ENCODE measurements at places on chromosomes 5 and 9. TPM values are rescaled to one million over a fixed set of nuclear protein-coding genes. Genes with fewer than 3 reads are reported as not detected.

OR13C9 gene
- not detected for polyA plus RNA-seq

GRCh38 chr5:185095-186070, 5.9 kb upstream of the LRRC14B start:
- no peak for DNase-seq

GRCh38 chr5:95045181-95045965, 239.5 kb downstream of the MCTP1 start:
- DNase-seq: no peak

DNA sequence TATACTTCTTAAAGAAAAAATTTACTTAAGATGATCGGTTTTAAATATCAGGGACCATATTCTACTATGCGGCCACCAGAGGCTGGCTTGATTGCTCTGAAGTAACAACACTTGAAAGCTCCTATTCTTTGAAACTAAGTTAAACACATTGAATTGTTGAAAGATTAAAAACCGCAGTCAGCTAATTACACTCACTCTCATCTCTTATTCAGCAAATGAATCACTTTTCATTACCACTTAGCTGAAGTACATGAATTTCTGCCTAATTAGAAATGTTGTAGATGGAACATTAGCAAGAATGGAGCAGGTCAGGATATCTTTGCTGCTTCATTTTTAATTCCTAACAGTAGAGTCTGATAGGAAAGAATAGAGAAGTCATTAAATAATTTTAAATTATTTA, 42.3 kb downstream of the LSM11 start:
- no peak for DNase-seq

GRCh38 chr5:167546270-167546669, 745.2 kb upstream of the WWC1 start:
- DNase-seq: no peak

DNA sequence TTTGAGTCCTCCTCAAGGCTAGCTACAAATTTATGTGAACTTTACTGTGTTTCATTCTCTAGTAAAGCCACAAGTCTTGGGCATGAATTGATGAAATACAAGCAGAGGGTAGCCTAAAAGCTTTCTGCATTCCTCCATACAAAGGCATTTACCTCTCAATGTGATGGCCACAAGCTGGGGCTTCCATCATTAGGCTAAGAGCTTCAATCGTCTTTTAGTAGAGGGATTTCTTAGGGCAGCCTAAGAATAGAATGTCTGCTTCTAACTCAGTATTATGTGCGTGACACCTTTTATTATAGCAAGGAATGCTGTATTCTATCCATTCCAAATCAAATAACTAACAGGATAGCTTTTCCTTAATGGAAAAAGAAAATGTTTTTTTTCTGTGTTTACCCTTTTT, 3.7 kb downstream of the PLAC8L1 start:
- DNase-seq: no peak

GHR gene
- 23.9 TPM for polyA plus RNA-seq

DNA sequence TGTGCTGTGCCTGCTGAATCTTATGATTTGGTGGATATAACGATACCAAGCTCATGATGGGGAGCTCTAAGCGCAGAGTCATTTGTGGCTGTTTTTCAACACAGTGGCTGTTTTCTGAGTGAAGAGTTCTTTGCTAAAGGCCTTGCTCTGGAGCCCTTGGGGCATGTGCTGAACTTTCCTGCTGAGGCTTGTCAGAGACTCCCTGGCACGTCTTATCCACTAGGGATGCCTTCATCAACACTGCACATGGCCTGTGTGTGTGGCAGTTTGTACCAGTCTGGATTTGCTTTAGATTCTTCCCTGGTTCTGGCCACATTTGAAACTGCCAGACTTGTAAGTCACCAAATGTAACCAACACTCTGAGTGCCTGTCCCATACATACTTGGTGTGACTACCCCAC, 188.2 kb downstream of the DMRT2 start:
- DNase-seq: no peak

GRCh38 chr9:130950039-130950311, 10.9 kb upstream of the FIBCD1 start:
- DNase-seq: no peak

DNA sequence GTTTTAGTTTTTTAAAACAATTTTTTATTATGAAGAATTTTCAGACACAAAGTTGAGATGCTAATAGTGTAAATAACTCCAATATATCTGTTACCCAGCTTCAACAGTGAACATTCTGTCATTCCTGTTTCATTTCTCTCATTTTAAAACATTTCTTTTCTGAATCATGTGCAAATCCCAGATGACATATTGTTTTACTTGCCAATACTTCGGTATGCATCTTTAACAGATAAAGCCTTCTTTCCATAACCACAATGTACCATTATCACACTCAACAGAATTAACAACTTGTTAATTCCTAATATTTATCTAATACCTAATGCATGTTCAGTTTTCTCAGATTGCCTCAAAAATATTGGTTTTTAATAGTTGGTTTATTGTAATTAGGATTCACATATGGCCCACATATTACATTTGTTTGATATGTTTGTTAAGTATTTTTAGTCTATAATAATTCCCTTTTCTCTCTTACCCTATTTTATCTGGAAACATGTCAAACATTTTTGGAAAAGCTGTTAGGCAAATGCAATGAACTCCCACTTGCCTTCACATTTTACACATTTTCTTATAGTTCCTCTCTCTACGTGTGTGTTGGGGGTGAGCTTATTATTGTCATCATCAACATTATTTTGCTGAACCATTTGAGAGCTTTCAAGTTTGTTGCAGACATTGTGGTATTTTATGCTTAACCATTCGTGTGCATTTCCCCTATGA, 58.7 kb upstream of the ANKRD55 start:
- DNase-seq: no peak

DBN1 gene
- 177 TPM for polyA plus RNA-seq

GRCh38 chr9:15277400-15278090, 29.5 kb downstream of the TTC39B start:
- no peak for DNase-seq

DNA sequence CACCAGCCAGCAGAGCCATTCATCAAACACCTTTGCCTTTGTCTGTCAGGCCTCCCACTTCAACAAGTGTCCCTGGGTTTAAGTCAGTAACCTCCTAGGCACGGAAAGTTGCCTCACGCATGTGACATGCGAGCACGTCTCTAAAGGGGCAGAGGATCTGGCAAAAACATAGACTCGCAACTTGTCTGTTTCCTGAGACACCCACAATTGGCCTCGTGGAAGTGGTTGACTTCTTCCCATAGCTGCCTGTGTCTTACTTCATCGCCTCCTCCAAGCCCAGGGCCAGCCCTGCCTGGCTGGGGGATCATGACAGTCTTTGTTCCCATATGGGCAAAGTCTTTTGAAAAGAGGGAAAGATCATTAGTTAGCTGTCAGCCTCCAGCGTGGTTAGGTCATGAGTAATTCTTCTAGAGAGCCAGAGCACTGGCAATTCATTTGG, 35.5 kb upstream of the GLRX start:
- DNase-seq: no peak

GSN gene
- polyA plus RNA-seq: 171 TPM

THG1L gene
- 29.4 TPM for polyA plus RNA-seq

HEMGN gene
- 3.5 TPM for polyA plus RNA-seq

PCDHA5 gene
- polyA plus RNA-seq: 0.04 TPM

GRCh38 chr9:132141344-132141947, 20.4 kb upstream of the NTNG2 start:
- no peak for DNase-seq

DNA sequence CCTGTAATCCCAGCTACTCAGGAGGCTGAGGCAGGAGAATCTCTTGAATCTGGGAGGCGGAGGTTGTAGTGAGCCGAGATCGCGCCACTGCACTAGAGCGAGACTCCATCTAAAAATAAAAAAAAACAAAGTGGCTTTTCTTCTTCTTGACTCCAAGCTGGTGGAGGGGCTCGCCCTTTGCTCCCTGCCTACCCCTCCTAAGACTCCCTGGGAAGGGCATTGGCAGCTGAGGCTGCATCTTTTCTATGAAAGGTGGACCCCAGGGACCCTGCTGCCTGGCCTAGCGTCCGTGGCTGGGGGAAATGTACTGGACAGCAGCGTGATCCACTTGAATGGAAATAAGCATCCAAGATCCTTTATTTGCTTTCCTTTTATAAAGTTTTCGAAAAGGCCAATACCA, 24.0 kb downstream of the ROPN1L start:
- no peak for DNase-seq

DNA sequence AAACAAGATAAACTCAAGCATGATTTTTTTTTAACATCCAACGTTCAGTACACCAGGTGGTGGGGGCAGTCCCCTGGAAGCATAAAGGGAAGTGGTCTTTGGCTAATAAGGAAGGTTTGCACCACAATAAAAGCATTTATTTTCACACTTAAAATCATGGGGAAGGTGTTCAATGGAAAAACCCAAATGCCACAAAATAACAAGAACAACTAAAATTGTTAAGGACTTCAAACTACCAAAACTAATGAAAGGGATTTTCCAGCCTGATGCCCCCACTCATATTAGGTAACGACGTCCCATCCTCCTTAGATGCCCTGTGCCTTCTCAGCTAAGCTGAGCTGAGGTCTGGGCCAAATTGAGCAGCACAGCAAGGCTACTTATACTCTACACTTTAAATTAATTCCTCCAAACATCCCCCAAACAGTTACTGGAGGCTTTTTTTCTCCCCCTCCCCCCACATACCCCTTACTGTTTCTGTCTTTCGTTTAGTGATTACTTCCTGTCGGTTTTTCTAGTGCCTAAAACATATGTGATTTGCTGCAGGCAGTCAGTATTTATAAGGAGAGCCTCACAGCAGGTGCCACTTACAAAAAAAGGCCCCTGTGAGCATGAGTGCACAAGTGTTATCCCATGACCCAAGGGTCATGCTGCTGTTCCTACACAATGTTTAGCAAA, 259.7 kb upstream of the ZNF608 start:
- DNase-seq: no peak

GRCh38 chr9:36881743-36882441, 152.2 kb downstream of the PAX5 start:
- DNase-seq: no peak

DNA sequence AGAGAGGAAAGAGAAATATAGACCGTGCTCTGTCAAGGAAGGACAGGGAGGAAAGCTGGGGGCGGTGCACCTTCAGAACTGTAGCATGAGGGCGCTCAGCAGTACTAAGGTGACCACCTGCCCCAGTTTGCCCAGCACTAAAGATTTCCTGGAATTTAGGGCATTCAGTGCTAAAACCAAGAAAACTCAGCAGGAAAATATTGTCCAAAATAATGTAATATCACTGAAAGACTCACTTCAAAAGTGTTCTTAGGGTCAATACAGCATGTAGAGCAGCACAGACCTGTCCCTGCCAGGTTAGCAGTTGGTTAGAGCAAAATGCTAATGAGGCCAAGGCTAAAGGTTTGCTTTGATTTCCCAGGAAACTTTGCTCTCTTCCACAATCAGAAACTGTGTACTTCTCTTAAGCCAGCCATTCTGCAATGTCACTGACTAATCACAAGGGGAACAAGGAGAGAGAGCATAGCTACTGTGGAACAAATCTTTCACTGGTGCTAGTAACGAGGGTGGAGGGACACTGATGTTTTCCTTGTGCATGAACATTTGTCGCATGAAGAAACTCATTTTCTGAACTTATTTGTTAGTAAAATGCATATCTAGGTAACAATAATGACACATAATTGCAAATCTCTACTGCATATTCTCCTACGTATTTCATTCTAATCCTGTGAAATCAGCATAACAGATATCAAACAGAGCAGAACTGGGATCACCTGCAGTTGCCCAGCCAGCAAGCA, 53.0 kb upstream of the GRAMD2B start:
- no peak for DNase-seq

C9orf152 gene
- 0.42 TPM for polyA plus RNA-seq

Measured in right renal cortex interstitium (tissue), 3 donors.